ENCODE measurements at places on chromosomes 12 and 14.

- DNase-seq = no peak
Observed at GRCh38 chr12:41697161-41697560, 447.5 kb downstream of the GXYLT1 start.

DNA sequence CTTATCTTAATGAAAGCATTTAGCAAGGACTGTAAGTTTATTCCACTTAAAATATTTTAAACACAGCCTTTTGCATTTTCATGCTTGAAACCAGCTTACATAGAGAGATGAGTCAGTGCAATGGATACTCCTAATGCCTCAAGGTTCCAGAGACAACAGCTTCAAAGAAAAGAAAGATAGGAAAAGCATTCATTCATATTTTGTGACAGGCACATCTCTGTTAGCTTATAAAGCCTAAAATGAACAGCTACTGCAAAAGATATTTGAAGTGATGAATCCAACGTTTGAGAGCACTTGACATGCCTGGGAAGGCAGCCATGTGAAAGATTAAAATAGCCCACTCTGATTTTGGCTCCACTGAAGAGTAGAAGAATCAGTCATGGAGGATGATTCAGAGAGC lies 814.5 kb downstream of the RPS29 start:
- DNase-seq = no peak

GRCh38 chr14:73245480-73246325 lies 8.4 kb downstream of the PAPLN start:
- peak; percentile 54 for DNase-seq

- DNase-seq = no peak
Observed at GRCh38 chr12:3680919-3681594, 71.9 kb downstream of the CRACR2A start.

- DNase-seq = no peak
Observed at GRCh38 chr12:57552835-57553313, 3.0 kb downstream of the KIF5A start.

DNA sequence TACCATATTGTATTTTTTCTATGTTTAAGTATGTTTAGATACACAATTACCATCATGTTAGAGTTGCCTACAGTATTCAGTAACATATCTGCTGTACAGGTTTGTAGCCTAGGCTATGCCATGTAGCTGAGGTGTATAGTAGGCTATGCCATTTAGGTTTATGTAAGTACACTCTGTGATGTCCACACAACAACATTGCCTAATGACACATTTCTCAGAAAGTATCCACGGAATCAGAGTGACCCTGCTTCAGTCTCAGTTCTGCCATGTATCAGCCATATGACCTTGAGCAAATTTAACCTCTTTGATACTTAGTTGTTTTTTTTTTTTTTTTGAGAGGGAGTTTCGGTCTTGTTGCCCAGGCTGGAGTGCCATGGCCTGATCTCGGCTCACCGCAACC lies 12.7 kb downstream of the SUSD6 start:
- DNase-seq = no peak

- DNase-seq = no peak
Observed at GRCh38 chr12:100248886-100249285, 18.0 kb downstream of the DEPDC4 start.

- no peak for DNase-seq
Observed at GRCh38 chr12:1418144-1418543, 176.2 kb downstream of the FBXL14 start.

GRCh38 chr12:78249578-78249977 lies 418.9 kb downstream of the NAV3 start:
- no peak for DNase-seq
